Adrenal gland (tissue), 19 donors: ENCODE measurements at places on chromosomes 2 and 18. TPM values are rescaled to one million over a fixed set of nuclear protein-coding genes. Genes with fewer than 3 reads are reported as not detected.

Gene INPP5D
- 21.0 TPM for total RNA-seq

Gene CACNB4
- total RNA-seq = 2.1 TPM

Gene EML6
- 6.5 TPM for total RNA-seq

Gene UPP2
- 0.06 TPM for total RNA-seq

Gene ARHGAP15
- 10.5 TPM for total RNA-seq

Gene TFCP2L1
- total RNA-seq = 0.39 TPM

Gene NR4A2
- 1.1 TPM for total RNA-seq

Gene IL18R1
- total RNA-seq = 4.1 TPM

Gene SCN9A
- total RNA-seq = 7.9 TPM

Gene UGT1A5
- total RNA-seq = not detected

Gene ALLC
- total RNA-seq = not detected

Gene TMEM247
- total RNA-seq = not detected

Gene GCA
- total RNA-seq = 3.4 TPM

Gene POTEC
- not detected for total RNA-seq

Gene LRRTM1
- 0.12 TPM for total RNA-seq

Gene TMEFF2
- 0.17 TPM for total RNA-seq

Gene BUB1
- 1.6 TPM for total RNA-seq

Gene C2orf69
- 14.6 TPM for total RNA-seq

Gene UGT1A8
- not detected for total RNA-seq

Gene ACKR3
- 1.9 TPM for total RNA-seq

Gene LDLRAD4
- 44.3 TPM for total RNA-seq

Gene GALNT3
- total RNA-seq = 0.99 TPM

Gene CD8A
- total RNA-seq = 2.9 TPM

Gene MRPL44
- total RNA-seq = 39.0 TPM

Gene ALPG
- not detected for total RNA-seq

Gene MSH2
- 12.1 TPM for total RNA-seq

Gene CROCC2
- 0.23 TPM for total RNA-seq

Gene ERFE
- not detected for total RNA-seq

Gene CIB4
- 2.5 TPM for total RNA-seq

Gene TSPYL6
- not detected for total RNA-seq

Gene ERBB4
- total RNA-seq = 0.18 TPM

Gene RND3
- 55.1 TPM for total RNA-seq

Gene PHLPP1
- total RNA-seq = 43.5 TPM

Gene VAMP8
- 39.7 TPM for total RNA-seq

Gene GPR39
- total RNA-seq = not detected

Gene UGT1A4
- not detected for total RNA-seq

Gene AQP12A
- not detected for total RNA-seq

Gene COL6A3
- 24.1 TPM for total RNA-seq

Gene ALPI
- not detected for total RNA-seq

Gene C1GALT1C1L
- 4.0 TPM for total RNA-seq

Gene RASGRP3
- total RNA-seq = 9.8 TPM

Gene AQP4
- total RNA-seq = 0.69 TPM

Gene RTKN
- total RNA-seq = 14.4 TPM

Gene ADRA2B
- 12.9 TPM for total RNA-seq

Gene ANKRD30B
- 0.71 TPM for total RNA-seq

Gene RNF144A
- 43.7 TPM for total RNA-seq

Gene TDRD15
- not detected for total RNA-seq

Gene TUBB8B
- not detected for total RNA-seq

Gene ERMN
- 0.10 TPM for total RNA-seq

Gene KLHL30
- total RNA-seq = 0.10 TPM

Gene SLC11A1
- 15.1 TPM for total RNA-seq

Gene SP140
- total RNA-seq = 0.42 TPM
